ENCODE measurements at places on chromosomes 2 and 18. TPM values are rescaled to one million over a fixed set of nuclear protein-coding genes. Genes with fewer than 3 reads are reported as not detected.
A peak's percentile ranks its signal among the peaks of the same experiment; 100 is the strongest.

DNA sequence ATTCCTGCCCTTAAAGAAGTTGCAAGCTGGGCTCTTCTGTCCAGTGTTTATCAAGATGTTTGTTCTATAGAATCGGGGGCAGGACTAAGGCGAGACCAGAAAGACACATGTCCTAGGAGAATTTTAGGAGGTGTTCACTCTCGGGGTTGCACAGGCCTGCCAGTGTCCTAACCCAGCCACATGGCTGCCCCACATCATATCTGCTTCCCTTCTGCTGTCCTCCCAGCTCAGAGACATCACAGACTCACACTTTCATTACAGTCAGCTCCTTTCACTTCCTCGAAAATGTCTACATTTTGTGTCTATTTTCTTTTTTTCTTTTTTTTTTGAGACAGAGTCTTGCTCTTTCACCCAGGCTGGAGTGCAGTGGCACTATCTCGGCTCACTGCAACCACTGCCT lies 10.7 kb upstream of the MRO start:
- no peak for DNase-seq

Gene XDH
- not detected for total RNA-seq

Gene HSBP1L1
- total RNA-seq = 14.5 TPM

- DNase-seq = no peak
Measured at GRCh38 chr18:23650968-23651927, 11.5 kb downstream of the ANKRD29 start.

Gene PLEKHH2
- 1.1 TPM for total RNA-seq

- no peak for DNase-seq
Measured at GRCh38 chr2:85452237-85452636, 33.7 kb downstream of the SH2D6 start.

Gene ANKMY1
- total RNA-seq = 5.1 TPM

DNA sequence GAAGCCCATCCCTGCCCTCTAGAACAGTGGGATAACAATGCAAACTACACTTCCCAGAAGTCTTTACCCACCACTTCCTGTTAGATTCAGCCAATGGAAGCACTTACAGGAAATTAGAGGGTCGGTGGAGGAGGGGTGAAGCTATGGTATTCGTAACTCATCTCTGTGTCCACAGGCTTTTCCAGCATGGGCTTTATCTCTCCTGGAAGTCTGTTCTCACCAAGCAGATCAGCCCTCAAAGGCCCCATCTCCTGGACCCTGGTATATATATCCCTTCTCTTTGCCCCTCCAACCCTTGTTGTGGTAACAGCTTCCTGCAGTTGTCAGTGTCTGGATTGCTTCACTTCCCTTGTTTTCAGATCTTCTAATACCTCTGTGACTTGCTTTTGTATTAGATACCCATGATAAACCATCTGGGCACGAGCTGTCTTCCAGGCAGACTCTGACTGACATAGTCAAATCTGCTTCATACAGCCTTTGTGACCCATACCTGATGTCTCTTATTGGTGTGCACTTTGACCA lies 475.0 kb upstream of the POU3F3 start:
- no peak for DNase-seq

DNA sequence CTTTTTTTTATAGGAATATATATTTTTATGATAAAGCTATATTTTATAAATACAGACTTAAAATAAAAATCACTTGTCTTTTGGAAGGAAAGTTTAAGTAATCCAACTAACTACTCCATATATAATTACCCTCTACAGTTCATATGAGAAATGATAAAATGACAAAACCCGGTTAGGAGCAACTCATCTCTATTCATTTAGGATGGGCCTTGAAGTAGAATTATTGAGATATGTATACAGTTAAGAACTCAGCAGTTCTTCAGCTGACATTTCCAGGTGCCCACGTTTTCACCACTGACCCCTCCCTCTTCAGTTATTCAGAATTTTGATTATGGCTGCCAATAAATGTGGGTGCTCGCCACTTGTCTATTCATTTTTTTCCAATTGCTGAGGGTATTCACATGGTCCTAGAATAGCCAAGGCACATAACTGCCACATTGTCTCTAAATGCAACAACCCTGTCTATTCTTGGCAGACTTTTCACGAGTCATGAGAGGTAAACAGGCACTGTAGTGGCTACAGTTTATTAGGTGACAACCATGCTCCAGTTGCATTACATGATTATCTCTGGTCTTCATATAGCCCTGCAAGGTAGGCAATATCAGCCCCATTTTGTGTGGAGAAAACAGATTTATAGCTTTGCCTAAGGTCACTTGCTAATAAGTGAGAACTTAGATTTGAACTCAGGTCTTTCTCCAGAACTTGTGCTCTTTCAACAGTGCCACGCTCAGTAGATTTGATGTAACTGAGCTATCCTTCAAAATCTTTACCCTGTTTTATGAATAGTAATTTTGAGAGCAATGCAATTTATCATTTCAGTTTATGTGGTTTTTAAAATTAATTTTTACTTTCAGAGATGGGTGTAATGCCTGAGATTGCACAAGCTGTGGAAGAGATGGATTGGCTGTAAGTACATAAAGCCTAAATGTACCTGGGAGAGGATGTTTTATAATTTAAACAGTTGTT lies 2.9 kb downstream of the DDX1 start:
- DNase-seq = no peak

GRCh38 chr2:8203364-8203763 lies 478.5 kb upstream of the ID2 start:
- DNase-seq = no peak

- DNase-seq = no peak
Measured at GRCh38 chr2:85195956-85196355, 62.8 kb downstream of the TCF7L1 start.

Gene C2orf80
- total RNA-seq = not detected

DNA sequence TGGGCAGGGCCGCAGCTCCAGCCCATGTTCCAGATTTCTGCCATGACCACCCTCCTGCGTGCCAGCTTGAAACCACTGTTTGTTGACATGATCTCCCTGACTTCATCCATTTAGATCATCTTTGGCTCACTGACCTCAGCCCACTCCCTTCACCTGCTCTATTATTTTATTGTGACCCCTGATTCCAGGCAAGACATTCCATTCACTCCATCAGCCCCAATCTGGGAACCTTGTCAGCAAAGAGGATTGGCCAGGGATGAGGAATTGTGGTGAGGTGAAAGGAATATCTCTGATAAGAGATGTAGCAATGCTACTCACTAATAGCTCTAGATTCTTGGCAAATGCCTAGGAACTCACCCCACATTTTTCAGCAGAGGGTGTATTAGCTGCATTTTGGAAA lies 174.2 kb downstream of the TMEM247 start:
- no peak for DNase-seq

Gene EIF4E2
- total RNA-seq = 40.7 TPM

- DNase-seq = no peak
Measured at GRCh38 chr2:85672456-85672855, 4.5 kb upstream of the SFTPB start.

GRCh38 chr2:181426672-181427071 lies 30.5 kb upstream of the ITGA4 start:
- no peak for DNase-seq

Gene EMILIN2
- total RNA-seq = 23.4 TPM

- DNase-seq = no peak
Measured at GRCh38 chr2:106097038-106098000, 96.8 kb downstream of the UXS1 start.

Gene HOXD13
- total RNA-seq = not detected

GRCh38 chr2:555164-555922 lies 121.9 kb downstream of the TMEM18 start:
- no peak for DNase-seq

GRCh38 chr2:170873035-170873692 lies 55.9 kb upstream of the GORASP2 start:
- peak; percentile 77 for DNase-seq

DNA sequence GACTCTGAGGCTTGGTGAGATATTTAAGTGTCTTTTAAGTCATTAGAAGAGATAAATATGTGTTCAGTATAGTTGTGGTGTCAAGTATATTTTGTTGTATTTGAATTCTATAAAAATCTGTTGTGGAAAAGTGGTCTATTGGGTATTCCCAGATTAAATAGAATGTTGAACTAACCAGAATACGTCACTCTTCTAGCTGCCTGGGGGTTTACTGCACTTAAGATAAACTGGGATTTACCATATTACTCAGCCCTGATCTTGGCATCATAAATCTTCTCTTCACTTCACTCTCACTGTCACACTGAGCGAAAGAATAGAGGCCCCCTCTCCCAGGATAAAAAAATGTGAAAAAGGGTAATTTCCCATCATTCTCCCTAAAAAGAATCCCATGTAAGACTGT lies 129.8 kb downstream of the BCL2 start:
- DNase-seq = no peak

Gene FAM98A
- 72.0 TPM for total RNA-seq

GRCh38 chr2:102753563-102754159 lies 8.2 kb upstream of the TMEM182 start:
- DNase-seq = no peak

- no peak for DNase-seq
Measured at GRCh38 chr2:24509840-24510239, 18.8 kb downstream of the NCOA1 start.

All from left ventricle myocardium superior (tissue), 1 donor.